ENCODE measurements at places on chromosomes 6 and 20.
A peak's percentile ranks its signal among the peaks of the same experiment; 100 is the strongest.

GRCh38 chr20:63740627-63741353 lies 1.2 kb downstream of the SLC2A4RG start:
- peak; percentile 32 for DNase-seq

- no peak for DNase-seq
Measured at GRCh38 chr6:34463299-34463698, 2.6 kb upstream of the PACSIN1 start.

DNA sequence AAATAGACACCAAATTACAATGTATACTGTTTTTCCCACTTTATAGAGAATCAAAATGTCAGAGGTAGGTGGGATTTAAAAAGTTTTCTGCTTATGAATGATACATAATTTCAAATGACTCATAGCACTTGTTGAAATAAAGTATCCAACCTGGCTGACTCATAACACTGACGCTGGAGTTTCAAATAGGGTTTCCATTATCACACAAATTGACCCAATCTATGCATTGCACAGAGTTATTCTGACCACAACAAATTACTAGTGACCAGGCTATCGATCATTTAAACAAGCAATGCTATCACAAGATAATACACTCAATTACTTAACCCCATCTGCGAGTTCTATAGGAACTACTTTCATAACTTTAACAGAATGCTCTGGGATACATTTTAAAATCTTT lies 31.9 kb upstream of the PRELID3B start:
- no peak for DNase-seq

- no peak for DNase-seq
Measured at GRCh38 chr20:53662595-53662994, 69.0 kb upstream of the ZNF217 start.

DNA sequence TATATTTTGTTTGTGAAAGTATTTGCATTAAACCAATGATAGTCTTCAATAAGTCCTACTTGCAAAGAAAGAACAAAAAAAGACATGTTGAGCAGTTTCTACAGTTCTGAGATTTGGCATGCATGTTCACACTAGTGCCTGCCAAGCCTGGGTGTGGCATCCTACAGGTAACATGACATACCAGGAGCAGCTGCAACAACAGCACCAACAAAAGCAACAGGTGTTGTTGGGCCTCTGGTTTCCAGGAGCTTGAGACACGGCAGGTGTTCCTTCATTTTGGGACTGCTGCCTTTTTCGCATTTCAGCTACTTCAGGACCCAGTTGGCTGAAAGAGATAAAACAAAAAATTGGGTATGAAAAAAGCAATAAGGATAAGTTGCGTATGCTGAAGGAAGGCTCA lies 41.2 kb upstream of the MTRF1L start:
- no peak for DNase-seq

GRCh38 chr6:47117314-47117713 lies 75.2 kb upstream of the ADGRF1 start:
- DNase-seq, result no peak

GRCh38 chr20:24770628-24771541 lies 178.2 kb upstream of the CST7 start:
- no peak for DNase-seq

DNA sequence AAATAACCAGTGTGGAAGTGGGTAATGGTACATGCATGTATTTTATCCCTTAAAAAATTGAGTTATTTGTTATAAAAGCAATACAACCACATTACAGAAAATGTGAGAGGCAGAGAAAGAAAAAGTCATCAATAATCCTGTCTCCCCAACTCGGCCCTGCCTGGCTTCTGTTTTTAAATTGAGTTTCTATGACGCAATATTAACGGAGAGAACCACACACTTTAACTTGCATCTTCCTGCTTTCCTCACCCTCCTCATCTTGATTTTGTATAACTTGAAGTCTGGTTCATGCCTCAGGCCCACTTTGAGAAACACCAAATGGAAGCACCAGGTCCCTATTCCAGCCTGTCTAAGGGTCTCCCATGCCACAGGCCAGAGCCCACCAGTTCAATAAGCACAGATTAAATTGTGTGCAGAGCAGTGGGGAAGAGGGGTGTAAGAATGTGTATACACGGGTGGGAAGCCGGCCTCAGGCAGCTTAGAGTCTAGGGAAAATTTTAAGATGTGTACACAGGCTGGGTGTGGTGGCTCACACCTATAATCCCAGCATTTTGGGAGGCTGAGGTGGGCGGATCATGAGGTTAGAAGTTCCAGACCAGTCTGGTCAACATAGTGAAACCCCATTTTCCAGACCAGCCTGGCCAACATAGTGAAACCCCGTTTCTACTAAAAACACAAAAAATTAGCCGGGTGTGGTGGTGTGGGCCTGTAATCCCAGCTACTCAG lies 15.9 kb downstream of the KCNK5 start:
- DNase-seq, result no peak

DNA sequence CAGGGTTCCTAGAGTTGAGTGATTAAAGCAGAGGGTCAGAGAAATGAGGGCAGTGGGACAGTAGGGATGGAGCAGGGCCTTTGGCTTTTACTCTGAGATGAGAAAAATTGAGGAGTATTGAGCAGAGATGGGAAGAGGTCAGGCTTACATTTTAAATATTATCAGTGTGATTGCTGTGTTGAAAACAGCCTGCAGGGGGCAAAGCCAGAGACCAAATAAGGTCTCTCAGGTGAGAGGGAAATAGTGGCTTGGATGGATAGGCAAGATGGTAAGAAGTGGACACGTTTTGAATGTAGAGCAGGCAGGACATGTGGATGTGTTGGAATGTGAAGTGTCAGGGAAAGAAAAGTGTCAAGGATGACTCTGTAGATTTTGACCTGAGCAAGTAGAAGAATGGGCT lies 105.0 kb upstream of the MAP3K7 start:
- DNase-seq, result no peak

- no peak for DNase-seq
Measured at GRCh38 chr20:2289475-2289874, 6.3 kb upstream of the TGM3 start.

GRCh38 chr6:74656453-74656852 lies 549.4 kb downstream of the COL12A1 start:
- DNase-seq, result no peak

DNA sequence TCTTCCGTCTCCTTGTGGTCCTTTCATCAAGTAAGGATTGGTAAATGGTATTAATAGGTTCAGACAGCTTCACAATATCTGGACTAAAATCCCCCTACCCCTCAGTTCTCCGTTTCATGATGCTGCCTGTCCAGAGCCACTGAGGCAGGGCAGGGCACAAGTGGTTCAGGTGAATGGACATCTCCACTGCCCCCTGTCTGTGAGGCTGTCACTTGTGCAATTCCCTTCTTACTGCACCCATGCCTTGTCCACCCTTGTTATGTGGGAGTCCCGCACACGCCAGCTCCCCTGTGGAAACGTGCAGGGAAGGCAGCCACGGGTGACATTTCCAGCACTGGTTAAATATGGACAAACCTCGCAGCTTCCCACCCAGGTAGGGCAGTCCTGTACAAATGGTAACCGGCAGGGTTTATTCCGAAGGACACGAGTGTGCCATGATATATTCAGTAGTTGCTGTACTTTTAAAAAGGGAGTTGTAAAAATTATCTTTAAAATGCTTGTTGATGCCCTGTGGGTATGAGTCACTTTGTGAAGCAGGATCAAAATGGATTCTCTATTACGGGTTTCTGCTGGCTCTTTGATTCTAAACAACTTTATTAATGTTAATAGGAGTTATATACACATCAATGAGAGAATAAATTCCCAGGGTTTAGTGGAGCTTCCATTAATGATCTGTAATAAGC lies 73.5 kb downstream of the FYN start:
- DNase-seq, result no peak

GRCh38 chr6:45420083-45420908 lies 42.6 kb upstream of the SUPT3H start:
- peak; percentile 25 for DNase-seq

- no peak for DNase-seq
Measured at GRCh38 chr6:136180704-136181511, 69.2 kb downstream of the MTFR2 start.

GRCh38 chr6:163719028-163719742 lies 304.7 kb downstream of the QKI start:
- DNase-seq, result no peak

- DNase-seq, result no peak
Measured at GRCh38 chr20:47825011-47825762, 39.9 kb upstream of the SULF2 start.

DNA sequence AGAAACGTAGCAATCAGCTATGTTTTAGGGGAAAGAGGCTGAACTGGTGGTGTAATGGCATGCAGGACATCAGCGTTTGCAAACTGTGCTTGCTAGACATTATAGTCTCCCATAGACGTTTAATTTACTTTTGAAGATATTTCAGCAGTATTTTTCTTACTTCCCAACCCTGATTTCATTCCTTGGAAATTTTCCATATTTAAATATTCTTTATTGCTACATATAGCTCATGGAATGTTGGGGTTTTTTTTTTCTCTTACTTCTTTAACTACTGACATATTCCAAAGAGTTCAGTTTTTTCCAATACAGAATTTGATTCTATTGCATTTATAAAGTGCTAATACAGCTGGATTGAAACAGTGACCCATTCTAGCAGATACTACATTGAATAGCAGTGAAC lies 694.4 kb upstream of the CITED2 start:
- no peak for DNase-seq

GRCh38 chr6:28250747-28251146 lies 1.3 kb downstream of the ZKSCAN4 start:
- DNase-seq, result no peak

GRCh38 chr6:66198062-66198624 lies 491.1 kb upstream of the EYS start:
- DNase-seq, result no peak
